ENCODE measurements at places on chromosomes 1 and 21. TPM values are rescaled to one million over a fixed set of nuclear protein-coding genes. Genes with fewer than 3 reads are reported as not detected.

The PROK1 gene
- not detected for polyA plus RNA-seq

The DMRTA2 gene
- polyA plus RNA-seq, result not detected

The TMEM52 gene
- polyA plus RNA-seq, result 3.8 TPM

The PLA2G2F gene
- not detected for polyA plus RNA-seq

The CFAP57 gene
- polyA plus RNA-seq, result 0.36 TPM

The SHISAL2A gene
- 0.07 TPM for polyA plus RNA-seq

The PITHD1 gene
- polyA plus RNA-seq, result 36.3 TPM

The REN gene
- polyA plus RNA-seq, result not detected

The CYYR1 gene
- not detected for polyA plus RNA-seq

The RHOU gene
- 0.44 TPM for polyA plus RNA-seq

The HUNK gene
- polyA plus RNA-seq, result 0.28 TPM

The SEC16B gene
- polyA plus RNA-seq, result 0.32 TPM

The FNDC10 gene
- 6.7 TPM for polyA plus RNA-seq

DNA sequence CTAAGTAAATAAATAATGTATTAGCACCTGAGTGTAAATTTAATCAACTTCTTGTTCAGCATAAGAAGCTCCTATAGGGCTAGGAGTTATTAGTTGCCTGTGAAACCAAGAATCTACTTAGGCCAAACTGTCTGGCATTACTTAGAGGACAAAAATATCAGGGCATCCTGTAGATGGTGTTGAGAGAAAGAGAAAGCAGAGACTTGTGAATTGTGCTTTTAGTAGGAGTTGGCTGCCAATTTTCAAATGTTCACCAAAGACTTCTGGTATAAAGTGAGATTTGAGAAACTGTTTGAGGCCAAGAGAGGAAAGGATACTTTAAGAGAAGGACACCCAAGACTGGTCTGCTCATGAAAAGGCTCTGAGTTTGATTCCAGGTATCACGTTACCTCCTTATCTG is 315.5 kb upstream of the DEPDC1 start:
- H3K27ac ChIP-seq, result no peak overlapping the region
- no peaks in the 10 kb centered on the region for H3K4me1 ChIP-seq
- DNase-seq, result no peak
- no peaks in the 10 kb centered on the region for H3K36me3 ChIP-seq

- no peaks in the 10 kb centered on the region for H3K4me1 ChIP-seq
- H3K27me3 ChIP-seq, result peaks cover 11% of the 10 kb centered on the region
- H3K4me3 ChIP-seq, result 0 out of 2 replicates have a peak within 1 kb of the TSS, but pooled peaks have one; percentile 32
- H3K27ac ChIP-seq, result peak within 1 kb of the TSS; percentile 90
- DNase-seq, result peak; percentile 90
- H3K36me3 ChIP-seq, result no peaks in the 10 kb centered on the region
These were observed at the start of gene ASTN1 for GRCh38 chr1:177164380-177165068. ASTN1 (minus strand) TSS chr1:177164712; CDS start chr1:177164676, 36 bp downstream.

- H3K4me3 ChIP-seq, result no peak overlapping the region
- H3K27ac ChIP-seq, result no peak overlapping the region
- DNase-seq, result no peak
- no peaks in the 10 kb centered on the region for H3K4me1 ChIP-seq
- H3K27me3 ChIP-seq, result no peaks in the 10 kb centered on the region
- no peaks in the 10 kb centered on the region for H3K36me3 ChIP-seq
These were observed 61.8 kb downstream of the RASAL2 start for GRCh38 chr1:178155481-178156255.

DNA sequence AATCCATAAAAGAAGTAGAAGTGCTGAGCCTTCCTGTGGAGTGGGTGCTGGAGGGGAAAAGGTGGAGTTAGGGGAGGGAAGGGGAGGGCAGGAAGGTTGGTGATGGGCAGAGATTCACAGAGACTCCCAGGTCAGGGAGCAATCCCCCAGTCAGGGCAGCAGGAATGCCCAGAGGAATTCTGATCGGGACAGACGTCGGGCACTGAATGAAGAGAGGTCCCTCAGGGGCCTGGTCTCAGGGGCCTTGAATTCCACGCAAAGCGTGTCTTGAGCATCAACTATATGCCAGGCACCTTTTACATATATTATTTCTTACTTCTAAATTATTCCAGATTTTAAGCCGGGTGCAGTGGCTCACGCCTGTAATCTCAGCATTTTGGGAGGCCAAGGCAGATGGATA is 7.2 kb upstream of the PADI1 start:
- no peak for DNase-seq
- H3K36me3 ChIP-seq, result no peaks in the 10 kb centered on the region
- no peak overlapping the region for H3K4me3 ChIP-seq
- peaks cover 13% of the 10 kb centered on the region for H3K4me1 ChIP-seq
- H3K27ac ChIP-seq, result no peak overlapping the region

- no peaks in the 10 kb centered on the region for H3K27me3 ChIP-seq
- H3K36me3 ChIP-seq, result peaks cover 95% of the 10 kb centered on the region
- no peaks in the 10 kb centered on the region for H3K4me1 ChIP-seq
- DNase-seq, result no peak
These were observed 17.2 kb downstream of the ATP1A1 start for GRCh38 chr1:116390195-116390594.

GRCh38 chr1:5969168-5969567 is 23.1 kb downstream of the NPHP4 start:
- no peaks in the 10 kb centered on the region for H3K27me3 ChIP-seq
- no peak overlapping the region for H3K4me3 ChIP-seq
- H3K36me3 ChIP-seq, result peaks cover 3% of the 10 kb centered on the region
- H3K4me1 ChIP-seq, result no peaks in the 10 kb centered on the region
- no peak for DNase-seq

DNA sequence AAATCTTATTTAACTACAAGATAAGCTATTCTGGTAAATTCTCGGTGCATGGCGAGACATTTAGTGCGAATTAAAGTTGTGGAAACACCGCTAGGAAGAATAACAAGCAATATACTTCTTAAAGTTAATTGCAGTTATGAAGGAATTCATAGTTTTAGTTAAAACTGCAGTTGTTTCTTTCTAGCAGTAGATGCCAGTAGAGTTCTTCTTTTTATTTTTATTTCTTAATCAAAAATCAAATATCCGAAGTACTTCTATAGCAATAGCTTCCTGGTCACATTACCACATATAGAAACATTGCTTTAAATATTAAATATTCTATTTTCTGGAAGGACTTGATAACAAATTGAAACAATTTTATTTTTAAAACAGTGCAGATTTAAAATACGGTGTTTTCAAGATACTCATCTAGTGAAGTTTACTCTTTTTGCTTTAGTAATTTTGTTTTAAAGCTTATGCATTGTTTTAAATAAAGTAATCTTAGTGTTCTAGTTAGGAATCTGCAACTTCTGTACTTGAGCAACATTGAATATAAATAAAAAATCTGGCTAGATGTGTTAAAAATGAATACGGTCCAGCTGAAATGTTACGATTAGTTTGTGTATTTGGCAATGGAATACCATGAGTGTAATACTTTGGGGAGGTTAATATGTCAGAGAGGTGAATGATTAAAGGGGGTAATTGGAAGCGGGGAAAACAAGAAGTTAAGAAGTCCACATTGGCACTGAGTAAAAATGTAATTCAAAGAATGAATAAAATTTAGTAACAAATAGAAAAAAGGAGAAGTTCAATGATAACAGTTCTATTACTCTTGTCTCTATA is 2.7 kb upstream of the PRKACB start:
- H3K4me1 ChIP-seq, result peaks cover 21% of the 10 kb centered on the region
- H3K27me3 ChIP-seq, result no peaks in the 10 kb centered on the region

GRCh38 chr1:221294242-221294641 is 415.0 kb downstream of the HLX start:
- no peak overlapping the region for H3K27ac ChIP-seq
- no peaks in the 10 kb centered on the region for H3K4me1 ChIP-seq
- no peak for DNase-seq
- H3K27me3 ChIP-seq, result no peaks in the 10 kb centered on the region

- H3K4me1 ChIP-seq, result no peaks in the 10 kb centered on the region
- no peak overlapping the region for H3K4me3 ChIP-seq
- no peaks in the 10 kb centered on the region for H3K27me3 ChIP-seq
These were observed 135.6 kb downstream of the CYYR1 start for GRCh38 chr21:26437326-26438009.

GRCh38 chr1:41699861-41700248 is 215.4 kb upstream of the EDN2 start:
- H3K36me3 ChIP-seq, result no peaks in the 10 kb centered on the region
- no peaks in the 10 kb centered on the region for H3K4me1 ChIP-seq
- DNase-seq, result no peak
- H3K4me3 ChIP-seq, result no peak overlapping the region

DNA sequence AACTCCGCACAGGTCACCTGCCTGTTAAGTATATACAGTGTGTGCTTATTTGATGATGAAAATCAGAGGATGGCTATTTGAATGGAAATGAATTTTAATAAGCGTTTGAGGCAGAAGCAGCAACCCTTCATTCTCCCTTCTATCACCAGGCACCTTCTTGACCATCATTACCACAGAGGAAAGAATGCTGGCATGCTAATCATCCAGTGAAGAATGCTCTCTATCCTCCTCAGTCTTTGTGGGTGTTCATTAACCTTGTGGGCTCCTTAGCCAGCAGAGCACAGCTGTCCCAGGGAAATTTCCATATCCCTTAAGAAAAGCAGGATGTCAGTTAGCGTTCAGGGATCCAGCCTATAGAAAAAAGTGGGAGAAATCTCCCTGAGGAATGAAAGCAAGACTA is 428.0 kb upstream of the CAMK1G start:
- H3K4me3 ChIP-seq, result no peak overlapping the region
- H3K36me3 ChIP-seq, result no peaks in the 10 kb centered on the region
- no peaks in the 10 kb centered on the region for H3K27me3 ChIP-seq
- no peaks in the 10 kb centered on the region for H3K4me1 ChIP-seq
- DNase-seq, result no peak

GRCh38 chr1:237556911-237557310 is 333.8 kb downstream of the ZP4 start:
- H3K27me3 ChIP-seq, result no peaks in the 10 kb centered on the region
- no peak overlapping the region for H3K4me3 ChIP-seq
- no peak for DNase-seq

DNA sequence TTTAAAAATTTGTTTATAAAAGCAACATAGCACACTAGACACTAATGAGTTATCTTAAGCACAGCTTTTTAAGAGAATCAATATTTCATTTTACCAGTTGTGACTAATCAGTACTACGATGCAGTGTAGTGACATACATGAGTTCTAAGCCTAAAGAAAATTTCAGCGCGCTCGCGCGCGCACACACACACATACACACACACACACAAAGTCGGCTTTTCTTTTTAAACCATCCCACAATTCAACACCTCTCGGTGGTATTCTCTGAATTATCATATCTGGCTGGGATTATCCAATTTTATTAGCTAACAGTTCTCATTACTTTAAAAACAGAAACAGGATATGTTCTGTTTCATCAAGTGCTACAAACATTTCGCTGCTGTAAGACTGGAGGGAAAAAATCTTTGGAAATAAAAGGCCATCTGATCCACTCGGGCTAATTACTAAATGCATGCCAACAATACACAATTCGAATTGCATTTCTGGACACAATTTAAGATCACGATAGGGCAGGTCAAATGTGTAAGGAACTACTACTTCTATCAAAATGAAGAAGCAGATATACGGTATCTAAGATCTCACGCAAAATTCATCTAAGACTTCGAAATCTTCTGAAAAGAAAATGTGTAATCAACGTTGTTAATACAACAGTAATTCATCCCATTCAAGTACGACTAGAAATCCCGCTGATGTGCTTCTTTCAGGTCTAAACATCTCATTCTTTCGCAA is 1.2 kb downstream of the TUT4 start:
- peak overlapping the region; percentile 95 for H3K4me3 ChIP-seq
- no peak for DNase-seq
- no peaks in the 10 kb centered on the region for H3K27me3 ChIP-seq
- peak overlapping the region; percentile 95 for H3K27ac ChIP-seq

- no peak for DNase-seq
- no peak overlapping the region for H3K4me3 ChIP-seq
- H3K27me3 ChIP-seq, result no peaks in the 10 kb centered on the region
- no peaks in the 10 kb centered on the region for H3K4me1 ChIP-seq
- H3K36me3 ChIP-seq, result no peaks in the 10 kb centered on the region
These were observed 661.7 kb downstream of the KCNT2 start for GRCh38 chr1:195946500-195946899.

- H3K36me3 ChIP-seq, result no peaks in the 10 kb centered on the region
- no peak for DNase-seq
- no peak overlapping the region for H3K4me3 ChIP-seq
- H3K4me1 ChIP-seq, result peaks cover 30% of the 10 kb centered on the region
These were observed 129.0 kb downstream of the TGFB2 start for GRCh38 chr1:218474128-218474527.

DNA sequence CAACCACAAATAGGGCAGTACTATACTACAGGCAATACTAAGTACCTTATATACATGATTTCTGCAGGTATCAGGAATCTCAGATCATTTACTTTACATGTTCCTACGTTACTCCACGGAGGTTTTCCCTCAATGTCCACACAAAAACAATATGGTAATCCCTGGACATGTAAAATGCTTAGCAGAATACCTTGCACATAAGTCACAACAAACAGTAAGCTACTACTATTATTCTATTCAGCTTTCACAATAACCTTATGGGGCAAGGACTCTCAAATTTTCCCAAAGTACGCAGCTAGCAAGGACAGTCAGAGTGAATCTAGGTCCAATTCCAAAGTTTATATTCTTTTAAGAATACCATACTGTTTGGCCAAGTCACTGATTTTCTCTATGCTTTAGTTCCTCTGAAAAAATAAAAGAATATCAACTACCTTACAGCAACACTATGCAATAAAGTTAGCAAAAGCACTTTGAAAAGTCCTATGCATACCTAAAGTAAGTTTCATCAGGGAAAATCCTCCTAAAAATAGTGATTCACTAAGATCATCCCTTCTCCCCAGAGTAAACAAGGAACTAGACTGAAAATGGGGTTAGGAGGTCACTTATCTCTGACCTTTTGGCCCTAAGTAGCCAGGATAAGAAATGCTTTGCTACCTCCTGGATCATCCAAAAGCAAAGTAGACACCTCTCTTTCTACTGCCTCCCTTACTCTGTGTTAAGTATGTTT is 67.4 kb downstream of the LUZP1 start:
- peak overlapping the region; percentile 82 for H3K27ac ChIP-seq
- no peak overlapping the region for H3K4me3 ChIP-seq
- no peaks in the 10 kb centered on the region for H3K27me3 ChIP-seq
- H3K36me3 ChIP-seq, result peaks cover 2% of the 10 kb centered on the region
- peaks cover 9% of the 10 kb centered on the region for H3K4me1 ChIP-seq
- no peak for DNase-seq

DNA sequence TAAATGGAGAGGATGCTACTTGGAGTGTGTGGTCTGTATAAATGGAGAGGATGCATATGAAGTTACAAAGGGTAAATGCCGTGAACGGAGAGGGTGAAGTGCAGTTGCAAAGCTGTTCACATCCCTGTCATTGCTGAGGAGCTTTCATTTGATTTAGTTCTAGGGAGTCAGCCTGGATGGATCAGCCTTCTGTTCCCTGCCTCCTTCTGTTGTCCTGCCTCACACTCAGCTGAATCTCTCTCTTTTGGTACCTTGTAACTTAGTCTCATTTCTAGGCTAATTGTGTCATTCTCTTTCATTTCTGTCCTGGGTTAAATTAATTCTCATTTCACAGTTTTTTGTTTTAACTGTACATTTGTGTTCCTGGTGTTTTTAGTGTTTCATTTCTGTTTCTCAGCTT is 133.2 kb upstream of the COL6A1 start:
- DNase-seq, result no peak
- H3K36me3 ChIP-seq, result no peaks in the 10 kb centered on the region
- no peaks in the 10 kb centered on the region for H3K27me3 ChIP-seq
- no peak overlapping the region for H3K4me3 ChIP-seq
